Ascending aorta (tissue), 2 donors: ENCODE measurements at places on chromosomes 6 and 20.

DNA sequence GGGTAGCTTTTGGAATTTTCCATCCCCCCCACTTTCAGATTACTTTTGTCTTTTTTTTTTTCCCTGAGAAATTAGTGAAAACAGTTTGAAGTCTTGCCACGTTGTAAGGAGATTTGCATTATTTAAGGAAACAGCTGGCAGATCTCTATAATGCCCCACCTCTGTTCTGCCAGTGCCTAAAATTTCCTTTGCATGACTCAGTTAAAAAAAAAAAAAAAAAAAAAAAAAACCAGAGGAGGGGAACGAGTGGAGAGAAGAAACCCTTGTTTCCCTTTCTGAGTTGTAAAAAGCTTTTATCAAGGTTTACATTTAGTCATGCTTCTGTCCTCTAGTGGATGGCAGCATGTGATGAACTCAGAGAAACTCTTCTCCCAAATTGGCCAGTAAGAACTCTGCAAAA, 33.5 kb downstream of the CARMIL1 start:
- DNase-seq: no peak

DNA sequence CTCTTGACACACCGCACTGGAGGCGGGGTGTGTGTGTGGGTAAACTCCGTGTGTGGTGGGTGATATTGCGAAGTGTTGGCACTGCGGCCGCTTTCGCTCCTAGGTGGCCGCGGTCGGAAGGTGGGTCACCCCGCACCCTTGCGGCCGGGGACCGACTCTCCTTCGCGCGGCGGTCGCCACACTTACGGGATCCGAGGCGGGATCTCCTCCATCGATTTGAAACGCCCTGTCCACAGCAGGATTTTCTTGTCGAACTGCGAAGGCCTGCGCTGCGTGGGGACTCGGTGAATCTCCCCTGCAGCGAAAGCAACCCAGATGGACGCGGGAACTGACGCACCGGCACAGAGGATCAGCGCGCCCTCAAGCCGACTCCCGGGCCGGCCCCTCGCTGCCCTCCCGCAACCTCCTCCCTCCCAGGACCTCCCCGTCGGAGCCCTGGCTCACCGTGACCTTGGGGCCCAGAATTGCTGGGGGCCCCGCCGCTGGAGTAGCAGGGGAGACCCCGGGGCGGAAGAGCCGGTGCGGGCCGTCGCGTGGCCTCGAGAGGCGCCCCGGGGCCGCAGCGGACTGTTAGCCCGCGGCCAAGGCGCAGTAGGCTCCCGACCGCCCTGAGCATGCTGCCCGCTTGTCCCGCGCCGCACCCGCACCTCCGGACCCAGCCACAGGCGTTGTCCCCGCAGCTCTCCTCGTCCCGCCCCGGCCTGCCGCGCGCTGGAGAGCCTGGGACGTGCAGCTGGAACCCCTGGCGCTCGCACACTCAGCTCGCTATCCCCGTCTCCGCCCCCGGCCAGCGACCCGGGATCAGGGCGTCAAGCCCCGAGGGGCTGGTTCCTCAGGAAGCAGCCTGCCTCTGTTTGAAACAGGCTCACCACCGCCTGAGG, at the start of gene FAM162B:
TSS of gene FAM162B (minus strand) at position 759 of the 881 bp plus-strand sequence. CDS start at position 616, 143 bp downstream.
- DNase-seq: no peak

DNA sequence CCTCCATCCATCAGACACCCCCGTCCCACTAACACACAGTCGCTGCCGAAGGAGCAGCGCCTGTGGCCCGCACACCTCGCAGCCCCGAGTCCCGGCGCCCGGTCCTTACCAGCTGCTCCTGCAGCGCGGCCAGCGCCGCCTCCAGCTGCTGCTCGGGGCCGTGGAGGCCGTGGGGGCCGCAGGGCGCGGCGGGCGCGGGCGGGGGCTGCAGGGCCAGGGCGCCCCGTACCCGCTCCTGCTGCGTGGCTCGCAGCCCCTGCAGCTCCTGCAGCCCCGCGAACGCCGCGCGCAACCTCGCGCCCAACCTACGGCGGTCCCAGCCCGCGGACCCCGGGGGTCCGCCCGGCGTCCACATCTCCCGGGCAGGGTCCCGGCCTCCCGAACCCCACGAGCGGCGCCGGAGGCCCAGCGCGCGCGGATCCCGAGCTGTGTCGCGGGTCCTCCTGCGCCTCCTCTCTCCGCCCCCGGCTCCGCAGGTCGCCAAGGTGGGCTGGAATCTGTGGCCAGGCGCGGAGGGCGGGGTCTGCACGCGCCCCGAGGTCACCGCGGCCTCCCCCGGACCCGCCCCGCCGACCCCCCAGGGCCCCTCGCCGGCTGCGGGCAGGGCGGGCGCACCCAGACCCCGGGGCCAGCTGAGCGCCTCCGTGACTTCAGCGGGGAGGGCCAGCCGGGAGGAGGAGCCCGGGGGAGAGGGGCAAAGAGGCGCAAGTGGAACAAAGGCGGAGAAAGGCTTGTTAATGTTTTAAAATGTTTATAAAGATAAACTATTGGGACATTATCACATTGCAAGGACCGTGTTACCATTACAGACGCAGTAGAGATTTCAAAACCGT, at the start of gene DACT2:
TSS of gene DACT2 (minus strand) at position 499 of the 833 bp plus-strand sequence. CDS start at position 355, 144 bp downstream.
- no peak for DNase-seq

- DNase-seq: no peak
These were observed 51.5 kb upstream of the EPB41L1 start for GRCh38 chr20:36102809-36103596.

GRCh38 chr6:68760485-68760884, 125.4 kb downstream of the ADGRB3 start:
- no peak for DNase-seq
